ENCODE measurements at places on chromosomes 7 and 10.

- no peak for DNase-seq
Observed at GRCh38 chr7:96311967-96312366, 9.9 kb downstream of the SLC25A13 start.

DNA sequence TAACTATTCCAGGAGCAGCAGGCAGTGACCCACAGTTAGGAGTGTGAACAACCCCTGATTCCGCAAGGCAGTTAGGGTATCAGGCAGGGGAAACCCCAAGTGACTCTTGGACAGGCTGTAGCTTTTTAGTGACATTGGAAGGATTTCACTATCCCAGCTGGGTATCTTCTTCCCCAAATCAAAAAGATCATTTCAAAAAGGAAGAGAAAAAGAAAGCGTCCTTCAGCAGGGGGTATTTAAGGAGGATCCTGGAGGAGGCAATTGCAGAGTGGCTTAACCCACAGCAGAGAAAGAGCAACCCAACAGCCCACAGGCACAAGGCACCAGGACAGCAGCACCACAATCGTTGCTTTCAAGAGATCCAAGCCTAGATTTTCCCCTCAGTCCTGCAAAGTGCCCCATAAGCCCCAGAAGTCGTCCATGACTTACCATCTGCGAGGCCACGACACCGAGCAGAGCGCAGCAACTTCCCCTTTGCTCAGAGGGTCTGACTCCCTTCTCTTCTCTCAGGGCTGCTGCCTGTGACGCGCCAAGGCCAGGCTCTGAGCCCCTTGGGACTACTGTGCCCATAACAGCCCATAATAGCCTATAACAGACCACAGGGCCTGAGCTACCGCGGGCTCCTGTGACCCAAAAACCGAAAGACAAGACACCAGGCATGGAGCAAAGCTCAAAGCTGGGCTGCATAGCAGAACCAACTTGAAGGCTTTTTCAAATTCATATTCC lies 19.8 kb downstream of the PIK3AP1 start:
- no peak for DNase-seq

DNA sequence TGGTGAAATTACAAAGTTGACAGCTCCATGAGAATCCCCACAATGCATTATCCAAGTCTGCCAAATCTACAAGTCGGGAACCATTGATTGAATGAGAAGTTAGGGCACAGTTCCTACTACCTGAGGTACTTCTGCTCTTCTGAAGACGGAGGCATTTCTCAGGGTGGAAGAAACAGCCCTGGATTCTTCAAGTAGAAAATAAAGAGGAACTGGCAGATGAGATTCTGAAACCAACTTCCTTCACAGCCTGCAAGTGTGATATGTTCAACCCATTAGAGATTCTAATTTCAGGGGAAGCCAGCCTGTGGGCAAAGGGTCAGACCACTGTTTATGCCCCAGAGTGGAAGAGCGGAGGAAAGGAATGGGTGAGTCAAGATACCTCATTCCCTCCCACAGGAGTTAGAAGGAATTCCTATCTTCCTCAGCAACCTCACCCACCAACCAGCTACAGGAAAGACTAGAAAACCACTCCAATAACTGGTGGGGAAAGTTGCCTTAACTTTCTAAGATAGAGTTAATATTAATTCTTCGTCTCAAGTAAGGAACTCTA lies 50.5 kb upstream of the BMPER start:
- no peak for DNase-seq

- DNase-seq, result no peak
Observed at GRCh38 chr7:130189343-130189742, 15.9 kb downstream of the TMEM209 start.

- DNase-seq, result no peak
Observed at GRCh38 chr7:39252916-39253315, 275.2 kb downstream of the POU6F2 start.

GRCh38 chr10:67115972-67116371 lies 190.1 kb downstream of the LRRTM3 start:
- no peak for DNase-seq

- no peak for DNase-seq
Observed at GRCh38 chr7:32298408-32299132, 191.6 kb downstream of the LSM5 start.

GRCh38 chr10:78893217-78893616 lies 175.5 kb upstream of the ZMIZ1 start:
- DNase-seq, result no peak

GRCh38 chr10:108490944-108491343 lies 1326.4 kb upstream of the SORCS1 start:
- DNase-seq, result no peak

- DNase-seq, result no peak
Observed at GRCh38 chr7:17580856-17581255, 282.4 kb downstream of the AHR start.

DNA sequence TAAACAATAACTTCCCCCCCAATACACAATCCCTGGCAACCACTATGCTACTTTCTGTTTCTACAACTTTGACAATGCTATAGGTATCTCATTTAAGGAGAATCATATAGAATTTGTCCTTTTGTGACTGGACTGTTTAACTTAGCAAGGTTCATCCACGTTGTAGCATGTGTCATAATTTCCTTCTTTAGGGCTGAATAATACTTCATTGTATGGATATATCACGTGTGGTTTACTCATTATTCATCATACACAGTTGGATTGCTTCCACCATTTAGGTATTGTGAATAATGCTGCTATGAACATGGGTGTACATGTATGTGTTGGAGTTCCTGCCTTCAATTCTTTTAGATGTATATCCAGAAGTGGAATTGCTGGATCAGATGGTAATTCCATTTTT lies 111.0 kb downstream of the LMBR1 start:
- DNase-seq, result no peak

- DNase-seq, result no peak
Observed at GRCh38 chr7:90931986-90932916, 332.0 kb upstream of the FZD1 start.

GRCh38 chr7:25186436-25186835 lies 41.9 kb downstream of the NPVF start:
- DNase-seq, result no peak

DNA sequence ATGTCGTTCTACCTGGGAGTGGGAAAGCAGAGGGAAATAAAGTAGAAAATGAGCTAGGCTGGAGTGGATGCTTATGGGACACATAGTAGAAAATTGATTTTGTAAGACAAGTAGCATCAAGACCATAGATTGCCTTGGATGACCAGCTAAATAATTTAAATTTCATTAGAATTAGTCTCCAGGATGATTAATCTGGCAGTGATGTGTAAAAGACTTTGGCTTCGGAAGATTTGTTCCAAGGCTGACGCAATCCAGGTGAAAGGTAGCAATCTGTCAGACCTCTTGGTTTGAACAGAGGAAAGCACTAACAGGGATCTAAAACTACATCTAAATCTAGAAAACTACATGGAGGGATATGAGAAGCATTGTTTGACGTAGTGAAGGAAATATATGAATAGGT lies 236.5 kb downstream of the ARL4A start:
- DNase-seq, result no peak

DNA sequence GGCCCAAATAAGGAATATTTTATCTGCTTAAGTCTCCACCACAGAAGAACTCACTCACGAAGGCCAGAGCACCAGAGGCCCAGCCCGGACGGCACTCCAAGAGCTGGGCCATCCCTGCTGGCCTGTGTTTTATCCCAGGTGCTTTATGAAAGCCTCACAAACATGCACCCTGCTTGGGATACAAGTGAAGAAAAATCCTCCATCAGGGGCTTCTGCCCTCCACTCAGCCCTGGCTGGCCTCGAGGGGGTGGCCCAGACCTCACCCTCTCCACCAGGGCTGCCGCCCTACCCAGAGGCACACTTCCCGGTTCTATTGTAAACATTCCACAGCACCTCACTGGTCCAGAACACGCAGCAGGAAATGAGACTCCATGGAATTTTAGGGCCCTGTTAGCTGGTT lies 19.8 kb upstream of the DNAAF5 start:
- DNase-seq, result no peak

GRCh38 chr10:73983096-73984047 lies 14.5 kb upstream of the VCL start:
- no peak for DNase-seq

DNA sequence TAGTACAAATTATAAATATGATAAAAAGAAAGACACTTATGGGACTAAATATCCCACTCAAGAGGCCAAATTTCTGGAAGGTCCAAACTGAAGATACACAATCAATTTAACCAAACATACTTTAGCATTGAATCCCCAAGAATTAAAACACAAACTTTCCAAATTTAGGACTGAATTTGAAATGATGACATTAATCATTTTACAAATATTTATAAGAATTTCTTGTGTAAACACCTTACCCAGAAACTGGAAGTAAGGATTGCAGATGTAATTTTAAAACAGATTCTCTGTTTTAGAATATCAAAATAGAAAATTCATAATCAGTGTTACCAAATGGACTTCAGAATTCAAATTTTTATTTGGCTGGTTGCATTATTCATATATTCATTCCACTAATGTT lies 588.2 kb upstream of the KCND2 start:
- no peak for DNase-seq

- peak; percentile 43 for DNase-seq
Observed at GRCh38 chr10:71974489-71975021, 10.4 kb downstream of the CHST3 start.

DNA sequence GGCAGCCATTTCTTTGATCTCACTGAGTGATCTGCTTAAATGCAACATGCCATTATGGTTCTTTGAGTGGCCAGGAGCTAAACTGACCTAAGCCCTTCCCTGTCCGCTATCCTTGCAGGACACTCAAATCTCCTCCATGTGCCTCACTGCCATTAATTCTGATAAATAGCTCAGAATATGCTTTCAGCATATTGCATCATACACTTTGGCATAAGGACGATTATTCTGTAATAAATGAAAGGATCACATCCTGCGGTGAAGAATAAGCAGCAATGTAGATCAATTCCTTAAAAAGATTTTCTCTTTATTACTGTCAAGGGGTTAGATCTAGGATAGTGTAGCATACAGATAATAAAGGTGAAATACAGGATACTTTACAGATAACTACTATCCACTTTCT lies 231.8 kb upstream of the CTBP2 start:
- DNase-seq, result no peak

DNA sequence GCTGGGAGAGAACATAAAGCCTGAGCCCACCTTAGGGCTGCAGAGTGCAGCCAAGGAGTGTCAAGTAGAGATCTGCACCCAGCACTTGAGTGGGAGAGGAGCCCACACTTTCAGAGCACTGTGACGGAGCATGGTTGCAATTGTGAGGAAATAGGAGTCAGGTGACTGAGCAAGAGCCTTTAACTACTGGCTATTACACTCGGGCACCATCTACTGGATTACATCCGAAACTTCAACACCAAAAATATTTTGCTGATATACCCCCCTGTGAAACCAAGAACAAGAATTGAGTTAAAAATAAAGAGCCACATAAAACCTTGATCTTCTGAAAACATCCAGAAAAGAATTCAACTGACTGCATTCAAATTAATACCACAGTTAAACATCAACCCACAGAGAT lies 657.9 kb downstream of the NXPH1 start:
- no peak for DNase-seq

DNA sequence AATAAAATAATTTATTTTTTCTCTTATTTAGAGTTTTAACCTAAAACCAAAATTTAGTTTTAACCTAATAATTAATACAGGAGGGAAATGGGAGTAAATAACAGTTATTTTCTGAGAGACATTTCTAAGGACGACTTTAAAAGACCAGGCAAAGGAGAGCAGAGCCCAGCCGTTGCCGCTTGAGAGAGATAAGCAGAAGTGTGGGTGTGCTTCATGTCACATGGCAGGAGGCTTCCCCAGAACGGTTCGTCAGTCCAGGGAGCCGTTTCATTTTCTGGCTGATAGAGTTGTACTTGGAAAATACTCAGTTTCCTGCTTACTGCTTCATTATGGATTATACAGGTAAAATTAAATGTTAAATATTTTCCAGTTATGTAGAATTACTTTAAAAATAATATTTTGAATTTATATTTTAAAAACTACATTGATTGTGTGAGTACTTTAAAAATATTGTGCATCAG lies 61.4 kb downstream of the ST7 start:
- no peak for DNase-seq

DNA sequence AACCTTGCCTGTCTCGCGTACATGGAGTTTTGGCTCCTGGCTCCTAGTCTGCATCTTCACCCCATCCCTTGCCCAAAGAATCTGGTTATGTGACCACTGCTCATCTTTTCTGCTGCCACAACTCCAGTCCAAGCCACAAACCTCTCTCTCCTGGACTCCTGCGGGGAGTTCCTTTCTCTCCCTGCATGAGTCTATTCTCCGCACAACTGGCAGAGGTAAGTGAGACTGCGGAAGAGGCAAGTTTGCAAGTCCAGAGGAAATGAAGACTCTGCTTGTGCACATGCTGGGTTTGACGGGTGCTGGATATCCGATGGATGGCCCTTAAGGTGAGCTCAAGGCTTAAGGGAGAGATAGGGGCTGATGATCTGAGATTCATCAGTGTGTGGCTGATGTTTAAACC lies 61.0 kb downstream of the TRUB1 start:
- no peak for DNase-seq

- DNase-seq, result no peak
Observed at GRCh38 chr7:15323550-15323949, 238.3 kb downstream of the AGMO start.

DNA sequence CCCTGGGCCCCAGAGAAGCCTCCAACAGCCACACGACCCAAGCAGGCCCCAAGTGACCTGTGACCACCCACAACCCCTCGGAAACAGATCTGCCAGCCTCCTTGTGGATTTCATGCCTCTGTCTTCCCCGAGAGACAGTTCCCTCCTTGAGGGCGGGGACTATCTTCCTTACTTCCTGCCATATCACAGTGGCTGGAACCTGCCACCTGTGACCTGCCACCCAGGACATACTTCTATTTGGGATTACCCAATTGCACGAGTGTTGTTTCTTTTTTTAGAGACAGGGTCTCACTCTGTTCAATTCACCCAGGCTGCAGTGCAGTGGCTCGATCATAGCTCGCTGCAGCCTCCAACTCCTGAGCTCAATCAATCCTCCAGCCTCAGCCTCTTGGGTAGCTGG lies 25.9 kb downstream of the TNRC18 start:
- no peak for DNase-seq

- DNase-seq, result no peak
Observed at GRCh38 chr10:52394246-52394645, 80.2 kb downstream of the DKK1 start.

Measured in stimulated activated naive CD8-positive, alpha-beta T cell treated with anti-CD3 and anti-CD28 coated beads, Interleukin-15, amount 100 ng/mL, for 72 hours (primary cell).